Activated T-helper 9 cell treated with anti-CD3 and anti-CD28 coated beads, Interleukin-2, amount 50 U/mL, for 16 hours (primary cell): ENCODE measurements at places on chromosomes 4 and X.

DNA sequence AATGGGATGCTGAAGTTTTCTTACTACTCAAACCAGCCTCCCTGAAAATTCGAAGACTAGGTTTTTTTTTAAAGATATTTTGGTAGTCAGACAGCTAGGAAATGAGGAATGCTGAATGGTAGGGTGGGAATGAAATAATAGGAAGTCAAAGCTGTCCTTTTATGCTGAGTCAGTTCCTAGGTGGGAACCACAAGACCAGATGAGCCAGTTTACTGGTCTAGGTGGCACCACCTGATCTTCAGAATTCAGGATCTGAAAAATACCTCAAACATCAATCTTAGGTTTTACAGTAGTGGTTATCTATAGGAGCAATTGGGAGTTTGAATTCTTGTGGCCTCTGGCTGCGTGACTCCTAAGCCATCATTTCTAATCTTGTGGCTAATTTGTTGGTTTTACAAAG, 183.1 kb upstream of the GALNT7 start:
- no peak for DNase-seq

- DNase-seq, result no peak
Measured at GRCh38 chr4:55386073-55386472, 9.7 kb upstream of the TMEM165 start.

- no peak for DNase-seq
Measured at GRCh38 chr4:115274545-115274944, 161.1 kb upstream of the NDST4 start.

GRCh38 chrX:145816601-145817315, 871 bp upstream of the SLITRK2 start:
- DNase-seq, result no peak

DNA sequence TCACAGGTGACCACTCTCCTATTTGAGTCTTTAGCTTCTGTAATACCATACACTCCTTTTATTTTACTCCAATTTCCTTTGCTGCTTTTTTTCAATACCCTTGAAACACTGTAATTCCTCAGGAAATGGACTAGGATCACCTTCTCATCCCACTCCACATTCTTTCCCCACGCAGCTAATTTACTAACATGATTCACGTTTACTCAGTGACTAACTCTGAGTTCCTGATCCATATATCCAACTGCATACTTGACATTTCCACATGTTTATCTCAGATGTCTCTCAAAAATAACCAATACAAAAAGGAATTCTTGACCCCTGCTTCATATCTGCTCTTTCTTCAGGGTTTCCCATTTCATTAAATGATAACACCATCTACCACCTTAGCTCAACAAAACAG, 19.9 kb downstream of the RPS6KA6 start:
- no peak for DNase-seq

- no peak for DNase-seq
Measured at GRCh38 chrX:42824541-42824940, 46.6 kb upstream of the PPP1R2C start.

DNA sequence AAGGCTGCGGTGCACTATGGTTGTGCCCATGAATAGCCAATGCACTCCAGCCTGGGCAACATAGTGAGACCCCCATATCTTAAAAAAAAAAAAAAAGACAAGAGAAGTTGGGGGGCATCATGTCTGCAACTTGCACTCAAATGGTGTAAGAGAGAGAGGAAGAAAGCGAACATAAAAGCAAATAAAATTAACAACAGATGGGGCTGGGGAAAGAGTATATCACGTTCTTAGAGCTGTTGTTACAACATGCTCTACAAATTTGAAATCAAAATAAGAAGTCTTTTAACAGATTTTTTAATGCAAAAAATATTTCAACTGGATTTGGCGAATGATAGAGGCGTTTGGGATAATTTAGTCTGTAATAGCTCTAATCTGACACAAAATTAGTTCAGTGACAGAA, 144.9 kb downstream of the FNIP2 start:
- DNase-seq, result no peak

GRCh38 chr4:126697748-126698147, 935.0 kb upstream of the INTU start:
- no peak for DNase-seq

GRCh38 chrX:24026432-24026831, 554 bp downstream of the KLHL15 start:
- no peak for DNase-seq

DNA sequence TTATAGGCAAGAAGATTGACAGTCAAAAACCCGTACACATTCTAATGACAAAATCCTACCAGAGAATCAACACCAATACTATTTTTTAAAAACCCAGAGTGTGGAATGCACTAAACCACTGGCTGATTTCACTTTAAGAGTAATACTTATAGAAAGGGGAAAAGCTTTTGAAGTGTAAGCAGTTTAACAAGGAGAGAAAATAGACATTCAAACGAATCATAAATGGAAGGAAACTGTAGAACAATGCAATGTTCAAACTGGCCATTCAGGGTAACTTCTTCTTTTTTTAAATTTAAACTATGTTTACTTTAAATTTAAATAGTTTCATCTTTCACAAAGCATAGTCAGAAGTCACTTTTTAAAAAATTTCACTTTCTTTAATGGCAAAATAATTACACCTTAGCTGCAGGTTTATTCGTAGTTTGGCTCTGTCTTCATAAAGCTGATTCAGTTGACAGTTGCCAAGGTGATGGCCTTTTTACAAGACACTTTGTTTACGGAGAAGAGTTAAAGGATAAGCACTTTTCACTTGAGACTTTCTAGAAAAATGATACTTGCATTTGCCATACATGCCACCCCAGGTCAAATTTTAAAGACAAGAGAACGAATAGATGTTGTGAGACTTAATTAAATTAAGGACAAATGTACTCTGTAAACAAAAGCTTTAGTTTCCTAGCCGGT, 82.4 kb upstream of the KLF3 start:
- no peak for DNase-seq

DNA sequence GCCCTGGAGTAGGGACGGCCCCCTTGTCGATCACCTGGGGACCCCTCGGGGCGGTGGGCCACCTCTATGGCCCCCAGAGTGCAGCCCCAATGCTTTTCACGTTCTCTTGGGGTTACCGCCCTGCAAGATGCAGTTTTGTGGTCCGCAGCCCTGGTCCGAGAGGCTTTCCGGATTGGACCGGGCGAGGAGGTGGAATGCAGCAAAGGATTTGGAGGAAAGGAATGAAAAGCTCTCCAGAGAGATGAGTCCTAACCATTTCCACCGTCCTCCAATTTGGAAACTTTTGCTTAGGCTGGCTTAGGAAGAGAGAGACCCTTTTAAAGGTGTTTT, 601 bp downstream of the SLC25A43 start:
- no peak for DNase-seq

DNA sequence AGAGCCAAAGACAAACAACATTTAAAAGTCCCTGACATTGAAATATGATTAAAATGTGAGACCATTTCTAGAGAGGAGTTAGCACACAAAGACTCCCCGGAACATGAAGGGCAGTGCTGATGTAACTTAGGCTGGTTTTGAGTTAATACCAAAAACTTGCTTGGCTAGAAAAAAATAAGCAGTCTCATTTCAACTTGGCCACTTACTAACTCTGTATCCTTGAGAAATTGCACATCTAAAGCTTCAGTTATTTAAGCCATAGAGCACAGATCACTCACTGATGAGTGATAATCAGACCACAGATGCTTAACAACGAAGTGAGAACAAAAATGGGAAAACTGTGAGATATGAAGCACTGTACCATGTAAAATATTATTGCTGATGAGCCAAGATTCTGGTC, 65.9 kb upstream of the MAOA start:
- DNase-seq, result no peak

- DNase-seq, result no peak
Measured at GRCh38 chrX:68723491-68724155, 76.2 kb downstream of the STARD8 start.

DNA sequence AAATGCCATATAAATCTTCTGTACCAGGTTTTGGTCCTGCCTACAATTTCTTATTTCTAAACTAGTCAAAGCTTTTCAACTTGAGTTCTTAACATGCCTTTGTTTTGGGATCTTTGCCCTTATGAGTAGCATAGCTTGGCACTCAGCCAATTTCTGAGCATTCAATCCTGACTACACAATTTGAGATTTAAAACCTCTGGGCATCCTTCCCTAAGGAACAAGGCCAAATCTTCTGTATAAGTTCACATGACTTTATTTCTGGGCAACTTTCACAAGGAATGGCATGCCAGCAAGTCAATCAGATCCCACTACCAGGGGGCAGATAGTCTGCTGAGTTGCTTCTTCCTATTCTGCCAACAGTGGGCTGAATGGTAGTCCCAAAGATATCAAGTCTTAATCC, 254.2 kb downstream of the ADAMTS3 start:
- DNase-seq, result no peak

- no peak for DNase-seq
Measured at GRCh38 chrX:47802589-47802988, 34.1 kb upstream of the ZNF81 start.

DNA sequence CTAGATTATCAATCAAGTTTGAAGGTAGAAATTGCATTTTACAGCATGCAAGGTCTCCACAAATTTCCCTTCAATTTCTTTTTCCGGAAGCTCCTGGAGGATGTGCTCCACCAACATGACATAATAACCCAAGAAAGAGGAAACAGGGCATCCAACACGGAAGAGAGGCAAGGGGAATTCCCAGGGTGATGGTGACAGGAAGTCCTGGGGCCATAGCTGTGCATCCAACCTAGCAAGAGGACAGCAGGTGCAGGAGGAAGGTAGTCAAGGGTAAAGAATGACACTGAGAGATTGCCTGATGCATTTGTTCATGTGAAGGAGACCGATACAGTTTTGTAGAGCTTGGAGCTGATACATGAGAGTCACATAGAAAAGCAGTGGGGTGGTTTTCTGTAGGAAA, 115.7 kb upstream of the LSM6 start:
- DNase-seq, result no peak

GRCh38 chrX:139559383-139560042, 29.0 kb downstream of the F9 start:
- no peak for DNase-seq

- DNase-seq, result no peak
Measured at GRCh38 chr4:154928640-154929257, 147.7 kb downstream of the RBM46 start.

- DNase-seq, result no peak
Measured at GRCh38 chrX:109826954-109827708, 94.1 kb upstream of the ACSL4 start.

- DNase-seq, result no peak
Measured at GRCh38 chr4:25795566-25796454, 67.0 kb downstream of the SEL1L3 start.

DNA sequence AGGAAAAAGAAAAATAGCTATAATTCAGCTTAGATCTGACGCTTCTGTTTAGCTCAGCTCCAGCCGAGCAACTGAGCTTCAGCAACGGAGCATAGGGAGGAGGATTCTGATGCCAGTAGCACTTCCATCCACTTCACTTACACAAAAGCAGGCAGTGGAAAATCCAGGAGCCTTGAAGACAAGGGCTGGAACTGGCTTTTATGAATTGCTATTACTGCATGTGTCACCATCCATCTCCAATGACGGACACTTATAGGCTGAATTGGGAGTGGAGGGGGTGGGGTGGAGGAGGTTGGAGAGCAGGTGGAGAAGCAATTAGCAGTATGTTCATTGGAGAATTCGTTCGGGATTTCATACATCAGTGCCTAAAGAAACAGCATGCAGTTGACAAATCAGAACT, 15.6 kb downstream of the ENOX2 start:
- DNase-seq, result no peak

DNA sequence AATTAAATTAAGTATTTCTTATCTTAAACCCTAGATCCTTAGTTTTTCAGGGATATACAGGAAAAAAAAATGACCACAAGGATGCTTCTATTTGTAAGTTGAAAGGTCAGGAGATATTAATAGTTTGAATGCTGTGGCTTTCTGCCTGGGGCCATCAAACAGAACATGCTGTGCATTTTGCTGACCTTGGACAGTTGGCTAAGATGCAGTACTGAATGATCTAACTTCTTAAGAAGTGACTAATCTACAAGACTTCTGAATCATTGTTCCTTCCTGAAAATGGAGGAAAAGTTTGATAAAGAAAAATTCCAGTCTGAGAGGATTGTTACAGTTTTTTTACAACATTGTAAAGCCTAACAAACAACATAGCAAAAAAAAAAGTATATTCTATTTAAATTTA, 237.8 kb upstream of the JADE1 start:
- DNase-seq, result no peak

- DNase-seq, result no peak
Measured at GRCh38 chr4:76214177-76214675, 602 bp upstream of the SCARB2 start.

- no peak for DNase-seq
Measured at GRCh38 chr4:152708361-152708760, 28.6 kb upstream of the TMEM154 start.

GRCh38 chr4:168509786-168510185, 12.9 kb downstream of the PALLD start:
- DNase-seq, result no peak

DNA sequence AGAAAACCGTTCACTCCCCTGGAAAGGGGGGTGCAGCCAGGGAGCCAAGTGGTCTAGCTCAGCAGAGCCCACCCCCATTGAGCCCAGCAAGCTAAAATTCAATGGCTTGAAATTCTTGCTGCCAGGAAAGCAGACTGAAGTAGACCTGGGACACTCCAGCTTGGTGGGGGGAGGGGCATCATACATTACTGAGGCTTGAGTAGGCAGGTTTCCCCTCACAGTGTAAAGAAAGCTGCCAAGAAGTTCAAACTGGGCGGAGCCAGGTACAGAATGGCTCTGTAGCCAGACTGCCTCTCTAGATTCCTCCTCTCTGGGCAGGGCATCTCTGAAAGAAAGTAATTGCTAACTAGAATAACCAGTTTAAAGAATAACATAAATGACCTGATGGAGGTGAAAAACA, 372.3 kb upstream of the F9 start:
- no peak for DNase-seq

DNA sequence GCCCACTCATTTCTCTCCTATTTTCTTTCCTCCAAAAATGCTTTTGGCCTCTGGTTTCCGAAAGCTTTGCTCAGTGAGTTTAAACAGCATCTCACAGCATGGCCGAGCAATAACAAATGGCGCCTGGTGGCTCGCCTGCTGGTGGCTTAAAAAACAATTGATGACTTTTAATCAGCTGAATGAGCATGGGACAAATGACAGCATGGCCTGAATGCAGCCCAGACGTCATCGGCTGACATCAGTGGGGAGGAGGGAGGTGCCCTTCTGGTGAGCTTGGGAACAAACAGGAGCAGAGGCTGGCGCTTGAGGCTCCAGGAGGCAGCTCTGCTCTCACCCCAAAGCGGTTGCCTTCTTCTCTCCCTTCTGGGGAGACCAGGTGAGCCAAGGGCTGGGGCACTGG, 286.4 kb downstream of the BCOR start:
- no peak for DNase-seq

DNA sequence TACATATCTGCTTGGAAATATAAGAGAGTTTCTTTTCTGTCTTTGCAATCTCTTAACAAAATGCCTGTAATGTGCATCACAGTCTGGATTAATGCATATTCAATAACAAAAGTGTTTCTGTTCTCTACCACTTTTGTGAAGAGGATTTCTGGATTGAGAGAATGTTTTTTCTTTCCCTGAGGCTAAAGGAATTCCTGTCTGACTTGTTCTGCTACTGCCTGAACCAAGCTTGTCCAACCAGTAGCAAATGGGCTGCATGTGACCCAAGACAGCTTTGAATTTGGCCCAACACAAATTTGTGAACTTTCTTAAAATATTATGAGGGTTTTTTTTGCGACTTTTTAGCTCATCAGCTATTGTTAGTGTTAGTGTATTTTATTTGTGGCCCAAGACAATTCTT, 1133.9 kb downstream of the SH3BGRL start:
- no peak for DNase-seq
